ENCODE measurements at places on chromosomes 5 and 9.
A peak's percentile ranks its signal among the peaks of the same experiment; 100 is the strongest.

DNA sequence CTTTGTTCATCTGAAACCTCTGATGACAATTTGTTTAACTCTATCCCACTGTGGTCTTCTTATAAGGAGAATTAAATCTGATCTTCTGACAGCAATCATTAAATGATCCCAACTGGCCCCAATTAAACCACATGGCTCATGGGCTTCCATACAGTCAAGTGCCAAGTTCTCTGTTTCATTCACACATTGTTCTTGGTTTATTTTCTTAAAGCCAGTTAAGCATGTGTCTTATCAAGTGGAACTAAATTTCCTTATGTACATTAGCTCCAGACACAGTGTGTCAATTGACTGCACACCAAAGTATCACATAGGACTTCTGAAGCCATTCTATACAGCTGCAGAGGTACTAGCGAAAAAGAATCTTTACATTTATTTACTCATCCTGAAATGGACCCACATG is 51.2 kb downstream of the MEF2C start:
- DNase-seq = no peak

DNA sequence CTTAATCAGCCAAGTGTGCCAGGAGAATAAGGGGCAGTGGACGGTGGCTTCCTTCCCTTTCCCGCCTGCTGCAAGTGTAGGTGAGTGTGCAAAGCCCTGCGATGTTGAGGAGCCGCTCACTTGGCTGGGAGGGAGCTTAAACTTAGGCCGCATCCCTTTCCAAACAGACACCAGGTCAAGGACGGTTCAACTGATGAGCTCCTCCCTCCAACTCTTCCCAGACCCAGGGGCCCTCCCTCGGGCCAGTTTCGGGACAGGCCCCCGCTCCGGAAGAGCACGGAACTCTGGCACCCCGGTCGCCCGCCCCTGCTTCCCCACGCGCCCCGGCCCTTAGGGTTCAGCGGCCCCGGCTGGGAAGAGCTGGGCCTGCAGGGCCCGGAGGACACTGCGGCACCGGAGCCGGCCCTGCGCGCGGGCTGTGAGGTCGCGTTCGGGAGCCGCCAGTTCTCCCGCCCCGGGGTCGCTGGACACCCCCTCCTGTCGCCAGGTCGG is 481 bp downstream of the MRPL36 start:
- no peak for DNase-seq

DNA sequence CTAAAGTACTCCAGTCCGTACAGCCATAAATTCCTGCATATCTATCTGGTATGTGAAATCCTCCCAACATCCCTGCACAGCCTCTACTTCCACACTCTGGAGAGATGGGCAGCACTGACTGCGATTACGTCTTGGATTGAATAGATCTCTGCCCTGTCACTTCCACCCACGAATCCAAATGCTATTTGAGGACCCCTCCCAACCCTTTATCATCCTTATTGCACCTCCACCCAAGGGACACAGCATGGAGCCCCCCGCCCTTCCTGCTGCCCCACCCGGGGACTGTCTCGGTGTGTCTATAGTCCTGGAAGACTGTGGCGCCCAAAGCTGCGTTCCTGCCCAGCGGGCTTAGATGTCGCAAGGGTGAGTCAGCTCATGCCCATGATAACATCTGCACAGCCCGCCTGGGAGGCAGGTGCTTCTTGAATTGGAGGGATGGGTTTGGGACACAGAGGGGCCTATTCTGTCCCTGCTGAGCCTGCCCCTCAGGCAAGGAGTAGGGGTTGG is 105.7 kb upstream of the HAND1 start:
- no peak for DNase-seq

DNA sequence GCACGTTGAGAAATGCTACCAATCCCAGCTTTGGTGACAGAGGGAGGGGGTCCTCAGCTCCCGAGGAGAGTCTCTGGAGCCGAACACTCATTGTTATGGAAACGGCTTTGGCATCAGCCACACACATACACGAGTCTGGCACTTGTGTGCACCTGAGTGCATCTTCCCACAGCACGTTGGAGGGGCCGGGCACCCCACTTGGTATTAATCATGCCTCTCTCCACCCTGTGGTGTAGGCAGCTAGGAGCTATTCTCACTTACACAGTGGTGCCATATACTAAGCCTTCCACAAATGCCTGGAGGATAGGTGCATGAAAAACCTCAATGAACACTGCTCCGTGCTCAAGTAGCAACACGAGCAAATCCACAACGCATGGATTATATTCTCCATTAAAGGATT is 133.9 kb upstream of the PANK3 start:
- DNase-seq = no peak

GRCh38 chr9:111190347-111190746 is 139.7 kb downstream of the OR2K2 start:
- DNase-seq = no peak

- DNase-seq = no peak
Measured at GRCh38 chr5:180375291-180375690, 22.2 kb upstream of the GFPT2 start.

DNA sequence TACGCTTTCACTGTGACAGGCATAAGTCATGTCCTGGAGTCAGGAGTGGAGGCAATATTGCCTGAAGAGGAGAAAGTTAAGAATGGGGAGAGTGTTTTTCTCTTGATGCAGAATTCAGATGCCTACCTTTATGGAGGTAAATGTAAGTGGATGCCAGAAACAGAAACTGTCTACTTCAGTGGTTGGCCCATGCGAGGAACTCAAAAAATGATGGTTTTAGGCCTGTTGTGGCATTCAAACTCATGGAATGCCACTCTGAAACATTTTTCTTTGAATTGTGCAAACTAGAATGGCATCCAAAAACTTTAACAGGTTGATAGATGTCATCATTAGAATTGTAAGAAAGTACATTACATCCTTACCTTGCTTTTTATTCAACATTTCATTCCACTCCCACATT is 47.7 kb upstream of the NTRK2 start:
- no peak for DNase-seq

GRCh38 chr9:135290086-135290485 is 189.5 kb upstream of the PPP1R26 start:
- no peak for DNase-seq

- DNase-seq = no peak
Measured at GRCh38 chr9:69221036-69221435, 47.0 kb downstream of the TJP2 start.

- DNase-seq = peak; percentile 33
Measured at GRCh38 chr5:144048259-144048856, 122.1 kb downstream of the YIPF5 start.

DNA sequence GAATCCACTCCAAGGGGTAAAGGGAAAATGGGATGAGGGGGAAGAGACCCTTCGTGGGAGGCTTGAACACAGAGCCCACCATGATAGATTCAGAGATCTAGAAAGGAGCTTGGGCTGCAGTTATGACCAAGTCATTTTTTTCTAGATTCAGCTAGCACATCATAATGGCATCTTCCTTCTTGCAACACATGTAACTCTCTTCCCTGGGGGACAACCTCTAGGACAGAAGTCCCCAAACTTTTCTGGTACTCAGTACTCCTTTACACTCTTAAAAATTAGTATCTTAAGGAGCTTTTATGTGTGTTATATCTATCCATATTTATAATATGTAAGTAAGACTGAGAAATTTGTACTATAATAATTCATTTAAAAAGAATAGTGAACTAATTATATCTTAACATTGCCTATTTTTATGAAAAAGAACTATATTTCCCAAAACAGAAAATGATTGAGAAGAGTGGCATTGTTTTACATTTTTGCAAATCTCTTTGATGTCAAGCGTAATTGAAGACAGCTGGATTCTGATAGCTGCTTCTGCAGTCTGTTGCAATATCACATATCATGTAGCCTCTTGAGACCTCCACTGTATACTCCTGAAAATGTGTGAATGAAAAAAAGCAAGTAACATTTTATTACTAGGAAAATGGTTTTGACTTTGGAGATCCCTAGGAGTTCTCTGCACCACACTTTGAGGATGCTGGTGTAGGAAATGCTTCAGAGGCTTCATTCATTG is 875 bp downstream of the ACO1 start:
- DNase-seq = peak; percentile 17

GRCh38 chr5:173758676-173759075 is 129.5 kb upstream of the CPEB4 start:
- DNase-seq = no peak

- DNase-seq = peak; percentile 43
Measured at GRCh38 chr5:115033861-115034260, 135.8 kb downstream of the TRIM36 start.

- no peak for DNase-seq
Measured at GRCh38 chr9:33850677-33851076, 33.7 kb downstream of the UBE2R2 start.
